ENCODE measurements at places on chromosomes 4 and X.

- DNase-seq, result no peak
Observed at GRCh38 chrX:134025986-134026545, 40.7 kb upstream of the GPC3 start.

- no peak for DNase-seq
Observed at GRCh38 chrX:82412858-82413257, 1095.2 kb upstream of the POU3F4 start.

GRCh38 chr4:173213296-173213695 lies 44.7 kb downstream of the GALNT7 start:
- DNase-seq, result no peak

DNA sequence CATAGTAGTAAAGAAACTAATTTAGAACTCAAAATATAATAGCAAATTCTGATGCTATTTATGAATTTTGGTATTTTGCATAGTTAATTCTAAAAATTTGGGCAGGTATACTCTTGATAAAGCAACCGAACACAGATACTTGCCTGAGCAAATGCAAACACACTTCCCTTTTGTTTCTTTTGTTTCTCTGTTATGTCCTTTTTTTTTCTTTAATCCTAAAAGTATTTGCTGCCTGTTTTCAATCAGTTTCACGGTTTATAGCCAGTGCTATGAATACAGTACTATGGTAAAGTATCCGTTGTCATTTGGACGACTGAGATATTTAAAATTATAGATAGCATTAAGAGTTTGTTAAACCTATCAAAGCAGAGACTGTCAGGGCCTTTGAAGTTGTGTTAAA lies 84.3 kb upstream of the HPRT1 start:
- no peak for DNase-seq

GRCh38 chrX:17637235-17637634 lies 100.1 kb upstream of the SCML1 start:
- DNase-seq, result no peak

GRCh38 chrX:154439841-154440240 lies 2.9 kb downstream of the GDI1 start:
- no peak for DNase-seq

DNA sequence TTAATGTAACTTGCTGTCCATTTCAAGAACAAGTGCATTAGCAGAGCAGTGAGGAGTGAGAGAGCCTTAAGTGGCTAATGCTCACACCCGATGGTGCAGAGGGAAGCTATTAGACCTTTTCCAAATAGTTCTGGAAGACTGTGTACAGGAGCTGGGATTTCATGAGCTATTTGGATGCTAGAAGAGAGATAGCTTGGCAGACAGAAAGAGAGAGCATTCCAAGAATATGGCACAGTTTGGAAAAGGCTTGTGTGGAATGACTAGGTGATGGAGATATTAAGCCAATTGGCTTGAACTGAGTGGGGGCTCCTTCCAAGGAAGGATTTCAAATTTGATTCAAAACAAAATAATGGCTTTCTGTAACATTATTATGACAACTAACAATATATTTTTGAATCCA lies 1097.2 kb upstream of the TENM3 start:
- DNase-seq, result no peak

- DNase-seq, result no peak
Observed at GRCh38 chr4:147078362-147078761, 132.7 kb upstream of the TTC29 start.

DNA sequence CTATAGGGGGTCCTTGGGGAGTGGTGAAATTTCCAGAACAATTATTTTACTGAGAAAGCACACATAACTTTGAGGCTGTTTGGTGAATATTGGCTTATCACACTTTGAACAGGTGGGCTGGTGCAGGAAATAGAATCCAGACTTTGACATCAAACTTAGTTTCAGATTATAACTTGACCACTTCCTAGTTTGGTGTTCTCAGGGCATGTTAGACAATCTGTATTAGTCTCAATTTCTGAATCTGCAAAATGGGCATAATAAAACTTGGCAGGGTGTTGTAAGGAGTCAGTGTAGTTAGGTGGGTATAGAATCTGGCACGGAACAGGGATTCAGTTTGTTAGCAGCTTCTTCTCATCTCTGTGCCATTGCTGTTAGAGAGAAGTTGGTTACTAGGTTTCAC lies 43.3 kb upstream of the MBNL3 start:
- DNase-seq, result no peak

- no peak for DNase-seq
Observed at GRCh38 chrX:139969286-139969685, 4.0 kb upstream of the CXorf66 start.

DNA sequence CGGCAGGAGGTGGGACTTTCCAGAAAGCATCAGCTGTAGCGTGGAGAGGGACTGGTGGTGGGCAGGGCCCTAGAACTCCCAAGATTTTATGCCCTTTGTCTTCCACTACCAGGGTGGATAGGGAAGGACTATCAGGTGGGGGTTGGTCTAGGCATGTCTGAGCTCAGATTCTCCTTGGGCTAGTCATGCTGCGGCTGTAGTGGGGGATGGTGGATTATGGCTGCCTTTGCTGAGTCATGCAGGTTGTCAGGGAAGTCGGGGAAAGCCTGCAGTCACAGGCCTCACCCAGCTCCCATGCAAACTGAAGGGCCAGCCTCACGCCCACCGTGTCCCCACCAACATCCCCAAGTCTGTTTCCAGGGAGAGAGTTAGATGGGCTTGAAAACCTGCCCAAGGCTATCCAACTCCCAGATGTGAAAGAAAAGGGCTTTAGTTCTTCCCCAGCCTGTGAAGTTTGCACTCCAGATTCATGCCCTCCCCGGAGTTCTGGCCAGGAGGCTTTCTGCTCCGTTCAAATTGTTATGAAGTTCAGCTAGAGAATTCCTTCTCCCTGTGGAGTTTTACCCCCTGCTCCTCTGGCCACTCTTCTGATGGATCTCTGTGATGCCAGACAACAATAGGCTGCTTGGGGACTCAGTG lies 13.4 kb upstream of the MEPE start:
- DNase-seq, result no peak

DNA sequence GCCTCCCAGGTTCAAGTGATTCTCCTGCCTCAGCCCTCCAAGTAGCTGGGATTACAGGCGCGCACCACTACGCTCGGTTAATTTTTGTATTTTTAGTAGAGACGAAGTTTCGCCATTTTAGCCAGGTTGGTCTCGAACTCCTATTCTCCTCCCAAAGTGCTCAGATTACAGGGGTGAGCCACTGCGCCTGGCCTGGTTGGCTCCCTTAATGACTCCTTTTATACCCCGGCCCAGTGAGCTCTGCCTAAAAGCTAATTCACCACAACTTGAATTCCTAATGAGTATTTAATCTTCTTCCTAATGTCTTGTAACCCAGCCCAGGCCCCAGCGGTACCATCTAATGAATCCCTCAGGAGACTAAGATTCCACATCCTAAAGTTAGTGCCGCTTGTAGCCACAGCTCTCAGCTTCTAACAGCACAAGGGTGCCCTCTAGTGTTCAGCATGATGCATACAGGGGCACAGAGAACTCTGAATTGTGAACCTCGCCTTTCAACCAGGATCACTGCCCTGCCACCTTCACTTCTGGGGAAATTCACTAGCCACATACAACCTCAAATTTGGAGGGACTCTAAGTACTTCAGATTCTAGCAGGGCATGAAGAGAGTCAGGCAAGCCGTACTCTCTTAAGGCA lies 89.5 kb downstream of the OR13H1 start:
- DNase-seq, result peak; percentile 5

- DNase-seq, result no peak
Observed at GRCh38 chr4:16125571-16126445, 42.0 kb upstream of the PROM1 start.

DNA sequence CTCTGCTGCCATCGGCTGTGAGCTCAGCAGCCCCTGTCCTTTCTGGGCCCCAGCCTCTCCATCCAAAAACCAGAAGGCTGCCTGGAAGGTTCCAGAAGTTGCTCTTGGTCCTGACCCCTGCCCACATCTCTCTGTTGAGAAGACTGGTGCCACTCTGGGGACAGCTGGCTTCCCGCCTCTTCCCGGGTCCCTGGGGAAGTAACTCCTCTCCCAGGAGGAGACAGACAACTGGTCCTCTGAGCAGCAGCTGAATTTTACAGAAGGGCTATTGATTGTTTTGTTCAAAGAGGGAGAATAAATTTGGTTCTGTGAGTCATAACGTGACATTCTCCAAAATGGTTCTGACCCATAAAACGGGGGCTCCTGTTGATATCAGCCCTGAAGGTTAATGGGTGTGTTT lies 61.2 kb downstream of the TRMT44 start:
- DNase-seq, result no peak

GRCh38 chr4:74258963-74259362 lies 49.3 kb upstream of the EPGN start:
- DNase-seq, result no peak

- DNase-seq, result no peak
Observed at GRCh38 chr4:64718091-64718490, 308.8 kb upstream of the TECRL start.

DNA sequence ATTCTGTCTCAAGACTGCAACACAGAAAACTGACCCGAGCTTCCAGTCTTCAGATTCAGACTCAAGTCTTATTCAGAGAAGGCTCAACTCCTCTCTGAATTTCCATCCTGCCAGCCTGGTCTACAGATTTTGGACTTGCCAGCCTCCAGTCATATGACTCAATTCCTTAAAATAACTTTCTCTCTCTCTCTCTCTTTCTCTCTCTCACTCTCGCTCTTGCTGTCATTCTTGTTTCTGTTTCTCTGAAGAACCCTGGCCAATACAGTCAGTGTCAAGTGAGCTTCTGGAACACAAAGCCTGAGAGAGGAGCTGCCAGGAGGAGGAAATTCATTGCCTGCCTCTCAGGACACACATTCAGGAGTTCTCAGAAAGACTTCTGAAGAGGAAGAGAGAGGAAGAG lies 154.9 kb downstream of the PARM1 start:
- no peak for DNase-seq

GRCh38 chr4:87937523-87937922 lies 38.0 kb upstream of the SPP1 start:
- no peak for DNase-seq

GRCh38 chr4:15020502-15021286 lies 18.4 kb downstream of the CPEB2 start:
- no peak for DNase-seq

GRCh38 chrX:10608099-10608498 lies 12.3 kb downstream of the MID1 start:
- DNase-seq, result no peak

GRCh38 chr4:37389366-37389765 lies 144.8 kb downstream of the NWD2 start:
- no peak for DNase-seq

- no peak for DNase-seq
Observed at GRCh38 chr4:184383497-184384055, 90.8 kb downstream of the IRF2 start.

DNA sequence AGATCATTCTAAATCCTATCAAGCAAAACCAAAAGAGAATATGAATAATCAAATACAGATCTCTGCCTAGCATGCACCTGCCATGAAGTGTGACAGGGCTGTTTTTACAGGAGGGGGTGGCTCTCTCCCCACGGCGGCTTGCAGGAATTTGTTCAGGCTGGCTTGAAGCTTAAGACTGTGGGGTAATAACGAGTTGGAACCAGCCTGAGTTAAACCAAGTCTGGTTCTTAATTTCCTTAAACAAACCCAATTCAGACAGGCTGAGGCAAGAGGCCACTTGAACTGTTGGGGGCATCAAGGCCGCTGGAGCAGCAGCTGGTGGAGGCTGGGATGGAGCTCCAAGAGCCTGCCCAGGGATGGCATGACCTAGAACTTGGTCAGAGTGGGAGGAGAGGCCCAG lies 45.1 kb upstream of the LGI2 start:
- no peak for DNase-seq

DNA sequence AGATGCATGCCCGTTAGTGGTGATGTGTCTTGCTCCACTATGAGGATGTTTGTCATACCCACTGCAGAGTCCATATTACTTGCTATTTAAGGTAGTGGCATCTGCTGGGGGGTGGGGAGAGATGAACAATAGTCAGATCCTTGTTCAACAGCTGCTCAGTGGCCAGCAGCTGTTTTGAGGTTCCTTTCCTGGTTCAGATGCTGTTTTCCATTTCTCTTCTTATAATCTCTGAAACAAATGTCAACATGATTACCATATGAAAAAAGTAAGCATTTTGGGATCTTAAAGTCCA lies 1567.9 kb upstream of the TENM3 start:
- DNase-seq, result no peak

DNA sequence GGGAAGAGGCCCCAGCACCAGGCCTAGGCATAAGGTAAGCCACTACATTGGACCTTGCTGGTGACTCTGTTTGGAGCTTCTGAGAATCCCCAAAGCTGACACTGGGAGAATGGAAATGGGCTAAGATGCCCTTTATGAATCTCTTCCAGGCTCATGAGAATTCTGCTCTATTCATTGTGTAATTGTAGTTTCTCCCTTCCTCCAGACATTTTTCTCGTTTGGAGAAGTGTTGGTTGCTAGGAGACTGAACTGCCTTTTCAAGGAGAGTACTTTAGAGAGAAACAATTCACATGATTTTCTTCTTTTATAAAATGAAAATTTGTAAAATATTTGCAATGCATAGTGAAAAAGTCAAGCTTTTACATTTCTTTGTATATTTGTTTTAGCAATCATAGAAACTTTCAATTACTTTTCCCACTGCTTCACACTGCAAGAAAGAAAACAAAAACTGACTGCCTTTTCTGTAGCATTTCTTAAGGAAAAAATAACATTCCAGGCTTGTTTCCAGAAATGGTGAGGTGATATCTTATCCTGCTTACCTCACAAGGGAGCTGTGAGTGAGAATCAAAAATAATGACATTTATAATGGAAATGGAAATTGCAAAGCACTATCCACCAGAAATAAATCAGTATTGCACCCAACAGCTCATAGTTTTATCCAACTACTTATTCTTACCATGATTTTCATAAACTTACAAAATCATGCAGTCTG lies 24.9 kb upstream of the DCHS2 start:
- no peak for DNase-seq

GRCh38 chr4:129604632-129605255 lies 508.8 kb downstream of the C4orf33 start:
- DNase-seq, result no peak

GRCh38 chr4:133157460-133158160 lies 8.5 kb downstream of the PCDH10 start:
- no peak for DNase-seq

DNA sequence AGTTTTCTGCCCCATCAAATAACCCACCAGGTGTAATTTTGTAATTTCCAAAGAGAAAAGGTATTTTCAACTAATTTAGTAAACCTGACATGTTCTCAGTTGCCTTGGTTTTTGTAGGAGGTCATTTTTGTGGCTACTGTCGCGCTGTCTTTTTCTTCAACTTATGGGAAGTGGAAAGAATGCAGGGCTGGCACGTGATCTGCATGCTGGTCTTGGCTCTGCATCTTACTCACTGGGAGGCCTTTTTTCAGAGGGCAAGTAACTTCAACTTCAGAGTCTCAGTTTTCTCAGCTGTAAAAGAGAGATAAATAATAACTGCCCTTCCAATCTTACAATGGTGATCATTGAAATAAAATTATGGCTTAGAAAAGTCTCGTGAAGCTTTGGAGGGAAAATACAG lies 109.9 kb upstream of the SMIM10 start:
- no peak for DNase-seq

DNA sequence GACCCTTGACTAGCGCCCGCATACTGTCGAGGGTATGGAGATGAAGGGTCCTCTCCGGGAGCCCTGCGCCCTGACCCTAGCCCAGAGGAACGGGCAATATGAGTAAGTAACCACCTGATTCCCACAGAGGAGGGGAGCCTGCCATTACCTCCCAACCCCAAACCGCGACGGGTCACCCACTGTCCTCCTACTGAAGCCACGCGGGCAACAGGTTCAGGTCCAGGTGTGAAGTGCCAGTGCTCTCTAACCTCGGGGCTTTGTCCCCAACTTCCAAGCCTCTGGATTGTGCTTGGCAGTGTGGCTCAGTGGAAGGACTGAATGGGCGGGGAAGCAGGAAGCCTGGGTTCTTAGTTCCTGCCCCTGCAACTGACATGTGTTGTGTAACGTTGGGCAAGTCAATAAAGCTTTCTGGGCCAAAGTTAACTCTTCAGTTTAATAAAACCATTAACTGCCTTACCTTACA lies 694 bp downstream of the OCRL start:
- DNase-seq, result no peak
